ENCODE measurements at places on chromosomes 2 and 18.

DNA sequence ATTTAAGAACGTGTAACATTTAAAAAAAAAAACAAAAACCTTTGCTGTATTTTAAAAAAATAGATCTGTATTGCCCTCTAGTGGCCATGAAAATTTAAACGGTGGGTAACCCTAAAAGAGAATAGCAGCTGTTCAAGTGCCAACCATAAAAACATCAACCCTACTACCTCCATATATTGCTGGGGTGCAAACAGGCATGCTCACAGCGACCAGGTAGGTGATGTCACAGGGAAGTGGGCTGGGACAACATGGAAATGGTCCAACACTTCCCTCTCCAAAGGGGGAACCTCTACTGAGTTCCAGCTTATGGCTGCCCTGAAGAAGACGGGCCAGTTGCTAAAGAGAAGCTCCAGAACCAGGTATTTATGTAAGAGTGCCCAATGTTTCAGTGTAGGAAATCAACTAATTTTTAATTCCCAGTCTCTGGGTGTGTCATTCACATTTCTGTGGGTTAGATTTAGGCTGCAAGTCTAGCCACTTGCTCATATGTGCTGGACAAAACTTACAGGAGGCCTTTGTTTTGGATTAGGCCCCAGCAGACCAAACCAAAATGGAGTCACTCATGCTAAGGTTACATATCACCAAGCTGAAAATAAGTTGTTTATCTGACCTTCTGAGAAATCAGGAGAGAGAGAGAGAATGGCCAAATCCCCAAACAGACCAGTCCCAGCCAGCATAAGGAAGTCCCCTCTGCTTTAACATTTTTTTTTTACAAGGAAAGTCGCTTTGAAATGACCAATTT is 54.5 kb downstream of the SKA1 start:
- no peak for DNase-seq

- DNase-seq, result no peak
Observed at GRCh38 chr2:10941383-10941782, 29.6 kb downstream of the KCNF1 start.

- no peak for DNase-seq
Observed at GRCh38 chr2:40128796-40129195, 323.1 kb downstream of the SLC8A1 start.

DNA sequence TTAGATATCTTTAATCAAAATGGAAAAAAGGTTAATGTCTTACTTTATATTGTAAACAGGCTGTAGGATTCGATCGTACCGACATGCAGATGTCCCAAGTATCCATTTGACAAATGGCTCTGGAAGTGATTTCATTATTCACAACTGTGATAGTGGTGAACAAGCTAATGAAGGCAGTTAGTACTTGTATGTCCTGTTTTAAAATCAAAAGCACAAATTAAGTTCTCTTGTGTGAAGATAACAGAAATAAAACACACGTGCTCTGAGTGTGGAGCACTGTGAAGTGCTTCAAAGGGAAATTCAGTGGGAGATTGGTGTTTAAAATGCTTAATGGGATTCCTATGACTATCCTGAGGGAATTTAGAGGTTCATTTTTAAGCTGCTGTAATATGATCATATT is 8.6 kb upstream of the LRP1B start:
- no peak for DNase-seq

DNA sequence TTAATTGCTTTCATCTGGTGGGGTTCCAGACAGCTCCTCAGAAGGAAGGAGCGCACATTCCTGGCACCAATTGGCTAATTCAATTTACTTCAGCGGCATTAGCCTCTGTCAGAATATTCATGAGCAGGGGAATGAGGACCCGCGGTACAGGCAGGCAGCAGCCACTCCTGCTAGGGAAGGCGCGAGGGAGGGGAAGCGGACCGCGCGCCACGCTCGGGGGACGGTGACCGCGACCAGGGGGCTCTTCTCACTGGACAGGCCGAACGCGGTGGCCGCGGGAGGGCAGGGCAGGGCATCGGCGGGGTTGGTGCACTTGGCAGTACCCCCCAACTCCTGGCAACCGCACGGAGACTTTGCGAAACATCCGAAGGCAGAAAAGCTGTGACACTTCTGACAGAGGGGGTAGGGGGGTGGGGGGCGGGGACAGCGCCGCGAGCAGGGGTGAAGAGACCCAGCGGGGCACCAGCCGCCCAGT is at the start of gene CDH20:
Gene CDH20 (plus strand): TSS at position 160 of the 475 bp plus-strand sequence.
- no peak for DNase-seq

GRCh38 chr18:572091-572830 is 7.9 kb upstream of the CETN1 start:
- DNase-seq, result no peak

DNA sequence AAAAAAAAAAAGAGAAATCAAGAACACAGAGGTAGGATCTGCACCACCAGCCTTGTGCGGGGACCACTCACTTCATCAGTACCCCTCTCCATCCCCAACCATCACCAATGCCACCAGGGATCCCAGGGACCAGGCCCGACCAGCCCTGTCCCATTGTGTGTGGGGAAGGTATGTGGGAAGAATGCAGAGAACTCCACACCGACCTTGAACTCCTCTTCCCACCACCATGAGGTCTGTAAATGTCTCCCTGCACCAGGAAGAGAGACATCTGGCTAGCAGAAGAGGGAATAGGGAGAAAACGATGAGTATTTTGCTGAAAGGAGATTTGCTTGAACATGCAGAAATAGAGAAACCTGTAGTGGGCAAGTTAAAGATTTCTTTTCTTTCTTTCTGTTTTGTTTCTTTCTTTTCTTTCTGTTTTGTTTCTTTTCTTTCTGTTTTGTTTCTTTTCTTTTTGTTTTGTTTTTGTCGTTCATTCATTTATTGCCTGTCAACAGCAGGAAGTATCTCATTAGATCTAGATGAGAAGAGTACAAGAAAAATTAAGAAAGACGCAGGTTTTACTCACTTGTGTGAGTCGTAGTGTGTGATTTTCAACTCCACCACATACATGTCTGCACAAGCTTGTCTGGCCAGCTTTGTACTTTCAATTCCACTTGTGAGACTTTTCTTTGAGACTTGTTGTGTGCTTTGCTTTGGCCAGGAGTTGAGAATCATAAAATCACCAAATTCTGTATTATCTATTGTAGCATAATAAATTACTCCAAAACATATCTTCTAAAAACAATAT is 179.8 kb upstream of the HAAO start:
- DNase-seq, result no peak

GRCh38 chr2:216485745-216486144 is 12.9 kb upstream of the RPL37A start:
- DNase-seq, result no peak

GRCh38 chr2:179272406-179273192 is 8.0 kb upstream of the SESTD1 start:
- DNase-seq, result no peak

DNA sequence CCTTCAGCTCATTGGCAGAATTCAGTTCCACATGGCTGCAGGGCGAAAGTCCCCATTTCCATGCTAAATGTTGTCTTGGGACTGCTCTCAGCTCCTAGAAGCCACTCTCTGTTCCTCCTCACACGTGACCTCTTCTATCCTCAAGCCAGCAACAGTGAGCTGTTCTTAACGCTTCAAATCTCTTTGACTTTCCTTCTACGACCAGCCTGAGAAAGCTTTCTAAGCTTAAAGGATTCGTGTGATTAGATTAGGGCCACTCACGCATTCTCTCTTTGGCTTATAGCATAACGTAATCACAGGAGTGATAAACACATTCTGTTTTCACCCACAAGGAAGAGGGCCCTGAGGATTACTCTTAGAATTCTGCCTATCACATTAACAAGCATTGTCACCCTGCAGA is 29.8 kb upstream of the LAMA1 start:
- DNase-seq, result no peak

GRCh38 chr2:108591163-108591562 is 56.9 kb downstream of the LIMS1 start:
- no peak for DNase-seq

DNA sequence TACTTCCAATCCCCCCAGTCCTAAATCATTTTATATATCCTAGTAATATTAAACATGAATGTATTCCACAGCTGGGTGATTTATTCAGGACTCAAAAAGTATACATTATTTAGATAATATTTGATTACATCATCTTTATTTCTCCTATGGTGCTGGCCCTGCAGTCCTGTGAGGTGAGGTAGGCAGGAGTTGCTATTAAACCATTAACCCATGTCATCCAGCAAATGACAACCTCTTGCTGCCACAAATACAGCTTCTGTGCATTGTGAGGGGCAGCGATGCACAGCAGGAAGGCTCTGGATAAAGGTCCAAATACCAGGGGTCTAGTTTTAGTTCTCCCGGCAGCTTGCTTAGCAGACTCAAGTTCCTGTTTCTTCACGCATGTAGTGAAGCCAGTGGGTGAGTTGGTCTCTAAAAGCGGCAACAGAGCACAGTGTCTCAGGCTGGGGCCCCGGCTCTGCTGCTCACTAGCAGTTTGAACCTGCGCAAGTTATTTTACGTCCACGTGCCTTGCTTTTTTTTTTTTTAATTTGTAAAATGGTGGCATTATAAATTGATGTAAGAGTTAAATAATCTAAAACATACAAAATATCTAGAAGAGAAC is 36.1 kb downstream of the INSIG2 start:
- DNase-seq, result no peak

- no peak for DNase-seq
Observed at GRCh38 chr2:228866781-228867180, 404.3 kb downstream of the PID1 start.

- no peak for DNase-seq
Observed at GRCh38 chr2:240603846-240604245, 17.3 kb downstream of the CAPN10 start.

DNA sequence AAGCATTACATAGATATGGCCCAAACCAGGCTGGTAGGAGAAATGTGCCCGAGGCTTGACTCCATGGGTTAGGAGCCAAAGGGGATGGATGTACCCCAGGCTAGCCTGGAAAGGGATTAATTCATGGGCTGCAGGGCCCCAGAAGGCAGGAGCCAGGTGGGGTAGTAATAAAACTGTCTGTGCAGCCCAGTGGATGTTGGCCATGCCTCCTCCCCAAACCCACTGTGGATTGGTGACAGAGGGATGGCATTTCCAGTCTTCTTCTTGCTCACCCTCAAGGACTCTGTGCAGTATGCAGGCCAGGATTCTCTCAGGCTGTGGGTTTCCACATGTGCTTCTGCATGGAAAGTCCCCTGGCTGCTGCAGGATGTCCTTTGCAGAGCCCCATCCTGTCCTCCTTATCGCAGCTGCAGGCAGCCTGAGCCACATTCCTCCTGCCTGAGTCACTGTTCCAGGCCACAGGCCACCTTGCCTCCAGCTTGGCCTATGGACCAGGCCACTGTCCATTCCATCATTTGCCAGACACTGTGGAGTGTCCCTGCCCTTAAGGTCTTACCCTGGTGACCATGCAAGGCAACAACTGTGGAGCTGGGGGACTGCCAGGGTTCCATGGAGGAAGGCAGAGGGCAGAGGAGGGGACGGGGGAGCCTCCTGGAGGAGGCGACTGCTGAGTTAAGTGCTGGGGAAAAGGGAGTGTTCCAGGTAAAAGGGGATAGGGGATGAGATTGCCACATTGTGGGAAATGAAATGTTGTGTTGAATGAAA is 38.9 kb downstream of the INO80C start:
- DNase-seq, result no peak

DNA sequence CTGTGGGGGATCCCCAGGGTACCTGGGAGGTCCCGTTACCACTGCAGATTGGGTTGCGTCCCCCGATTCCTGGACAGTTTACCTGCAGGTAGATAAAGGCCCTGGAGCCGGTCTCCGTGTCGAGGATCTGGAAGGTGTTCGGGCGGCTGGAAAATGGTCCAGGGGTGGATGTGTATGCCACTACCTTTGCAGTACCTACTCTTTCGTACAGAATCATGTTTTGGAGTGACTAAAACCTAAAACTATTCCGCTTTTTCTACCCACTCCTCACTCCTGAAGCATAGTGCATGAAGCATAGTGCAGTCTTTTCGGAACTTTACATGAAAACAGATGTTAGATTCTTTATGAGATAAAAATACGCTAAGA is 418 bp downstream of the WDR75 start:
- DNase-seq, result no peak

DNA sequence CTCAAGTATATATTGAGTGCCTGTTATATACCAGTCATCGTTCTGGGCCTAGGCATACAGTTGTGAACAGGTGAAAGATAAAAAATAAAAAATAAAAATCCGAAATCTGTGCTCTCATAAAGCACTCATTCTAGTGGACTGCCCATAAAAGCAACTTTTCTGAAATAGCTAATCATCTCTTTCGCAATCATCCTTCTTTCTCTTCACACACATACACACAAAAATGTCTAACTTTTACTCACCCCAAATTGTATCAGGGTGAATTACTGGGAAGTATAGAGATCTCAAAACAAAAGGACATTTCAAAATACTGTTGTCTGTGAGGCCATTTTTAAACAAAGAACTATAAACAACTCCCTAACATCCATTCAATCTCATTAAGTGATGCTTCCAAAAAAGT is 29.6 kb upstream of the ORC2 start:
- no peak for DNase-seq

DNA sequence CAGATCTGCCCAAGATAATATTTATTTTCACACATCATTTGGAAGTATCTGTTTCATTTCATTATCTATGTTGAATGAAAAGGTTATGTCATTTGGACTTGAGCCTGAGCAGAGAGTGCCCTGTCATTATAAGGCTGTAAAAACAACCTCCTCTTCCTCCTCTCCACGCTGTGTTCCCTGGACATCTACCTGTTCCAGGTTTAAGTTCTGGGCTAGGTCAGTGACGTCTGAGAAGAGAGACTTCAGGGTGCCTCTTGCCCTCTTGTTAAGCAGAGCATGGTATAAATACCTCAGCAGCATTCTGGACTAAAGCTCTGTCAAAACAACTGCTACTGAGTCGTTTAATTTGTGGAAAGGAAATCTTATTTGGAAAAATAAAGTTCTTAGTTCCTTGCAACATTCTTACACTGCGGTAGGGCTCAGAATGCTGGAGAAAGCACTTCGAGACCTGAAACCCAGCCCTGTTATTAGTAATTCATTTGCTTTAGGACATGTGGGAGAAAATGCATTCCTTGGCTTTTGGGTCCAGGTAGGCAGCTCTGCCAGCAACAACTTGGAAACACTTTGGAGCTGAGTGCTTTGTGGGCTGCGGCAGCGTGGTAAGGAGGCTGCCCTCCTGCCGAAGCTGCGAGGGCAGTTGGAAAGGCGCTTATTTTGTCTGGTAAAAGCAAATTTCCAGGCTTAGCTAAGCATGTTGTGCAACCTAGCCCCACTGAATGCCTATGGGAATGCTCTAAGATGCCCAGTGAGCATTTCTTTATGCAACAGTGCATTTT is 91.8 kb upstream of the NEDD4L start:
- no peak for DNase-seq

DNA sequence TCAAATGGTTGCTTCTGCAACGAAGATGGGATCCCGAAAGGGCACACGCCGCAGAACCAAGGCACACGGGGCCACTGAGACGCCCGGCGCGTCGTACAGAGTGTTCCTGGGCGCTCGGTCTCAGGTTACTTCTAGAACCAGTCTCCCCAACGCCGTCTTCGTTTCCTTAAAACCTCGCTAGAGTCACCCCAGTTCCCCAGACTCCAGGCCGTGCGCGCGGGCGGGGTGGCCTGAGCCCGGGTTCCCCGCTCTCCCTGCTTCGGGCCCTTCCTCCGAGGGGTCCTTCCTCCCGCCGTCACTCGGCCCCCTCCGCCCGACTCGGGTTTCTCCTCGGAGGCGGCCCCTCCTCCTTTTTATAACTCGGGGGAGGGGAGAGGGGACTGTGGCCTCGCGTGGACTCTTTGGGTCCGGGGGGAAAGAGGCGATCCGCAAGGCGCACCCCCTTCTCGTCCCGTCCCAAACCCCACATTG is 774 bp upstream of the FZD7 start:
- DNase-seq, result no peak

GRCh38 chr2:97936199-97936598 is 59.5 kb downstream of the TMEM131 start:
- no peak for DNase-seq

Measured in cerebellar nuclear complex (tissue), 1 donor.